ENCODE measurements at places on chromosomes 7 and 10. TPM values are rescaled to one million over a fixed set of nuclear protein-coding genes. Genes with fewer than 3 reads are reported as not detected.
A peak's percentile ranks its signal among the peaks of the same experiment; 100 is the strongest.

DNA sequence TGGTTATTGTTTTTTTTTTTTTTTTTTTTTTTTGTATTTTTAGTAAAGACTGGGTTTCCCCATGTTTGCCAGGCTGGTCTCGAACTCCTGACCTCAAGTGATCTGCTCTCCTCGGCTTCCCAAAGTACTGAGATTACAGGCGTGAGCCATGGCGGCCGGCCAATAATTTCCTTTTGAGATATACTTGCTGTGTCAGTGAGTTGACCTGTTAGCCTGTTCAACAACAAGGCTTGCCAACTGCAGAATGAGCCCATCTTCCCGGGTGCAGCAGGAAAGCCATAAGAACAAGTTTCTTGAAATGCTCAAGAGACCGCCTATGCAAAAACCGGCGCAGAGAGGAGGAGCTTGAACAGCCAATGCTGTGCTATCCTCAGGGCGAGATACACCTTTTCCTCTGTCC, 112.5 kb downstream of the PRPF18 start:
- DNase-seq = no peak

DNA sequence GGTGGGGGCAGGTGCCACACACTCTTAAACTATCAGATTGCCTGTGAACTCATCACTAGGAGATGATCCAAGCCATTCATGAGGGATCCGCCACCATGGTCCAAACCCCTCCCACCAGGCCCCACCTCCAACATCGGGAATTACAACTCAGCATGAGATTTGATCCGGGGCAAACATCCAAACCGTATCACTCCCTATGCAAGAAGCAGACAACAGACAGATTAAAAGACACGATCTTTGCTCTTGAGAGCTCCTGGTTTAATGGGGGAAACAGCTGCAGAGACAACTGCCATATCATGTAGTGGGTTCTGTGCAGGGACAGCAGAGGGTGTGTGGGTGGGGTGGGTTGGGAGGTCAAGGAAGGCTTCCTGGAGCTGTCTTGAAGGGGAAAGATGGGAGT, 123.6 kb downstream of the EMX2 start:
- DNase-seq = peak; percentile 85

DNA sequence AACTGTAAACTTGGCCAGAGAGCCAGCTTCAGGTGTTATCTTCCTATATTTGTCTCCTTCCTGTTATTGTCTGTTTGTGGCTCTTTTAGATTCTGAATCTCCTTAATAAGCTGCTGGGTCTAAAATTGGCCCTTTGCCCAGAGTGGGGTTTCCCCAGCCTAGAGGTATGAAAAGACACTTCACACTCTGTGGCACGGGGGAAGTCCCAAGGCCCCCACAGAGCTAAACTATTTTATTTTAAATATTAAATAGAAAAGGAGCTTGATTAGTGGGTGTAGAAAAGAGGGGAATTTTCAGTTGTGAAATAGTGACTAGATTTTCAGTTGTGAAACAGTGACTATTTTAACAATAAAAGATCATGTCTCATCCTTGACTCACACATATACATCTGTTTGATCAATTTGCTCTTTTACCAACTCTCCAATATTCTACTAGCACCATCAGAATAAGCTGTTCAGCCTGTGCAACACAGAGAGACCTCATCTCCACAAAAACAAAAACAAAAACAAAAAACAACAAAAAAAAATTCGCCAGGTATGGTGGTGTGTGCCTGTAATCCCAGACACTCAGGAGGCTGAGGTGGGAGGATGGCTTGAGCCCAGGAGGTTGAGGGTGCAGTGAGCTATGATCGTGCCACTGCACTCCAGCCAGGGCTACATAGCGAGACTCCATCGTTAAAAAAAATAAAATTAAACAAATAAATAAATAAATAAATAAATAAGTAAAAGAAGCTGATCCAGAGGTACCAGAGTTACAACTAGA, 24.9 kb upstream of the ADO start:
- DNase-seq = peak; percentile 34

DNA sequence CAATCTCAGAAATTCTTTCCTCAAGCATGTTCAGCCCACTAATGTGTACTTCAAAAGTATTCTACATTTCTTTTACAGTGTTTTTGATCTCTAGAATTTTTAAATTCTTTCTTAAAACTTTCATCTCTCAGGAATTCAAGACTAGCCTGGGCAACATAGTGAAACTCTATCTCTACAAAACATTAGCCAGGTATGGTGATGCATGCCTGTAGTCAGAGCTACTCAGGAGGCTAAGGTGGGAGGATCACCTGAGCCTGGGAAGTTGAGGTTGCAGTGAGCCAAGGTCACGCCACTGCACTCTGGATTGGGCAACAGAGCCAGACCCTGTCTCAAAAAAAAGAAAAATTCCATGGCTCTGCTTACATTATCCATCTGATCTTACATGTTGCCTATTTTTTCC, 5.0 kb upstream of the EGFR start:
- DNase-seq = no peak

- DNase-seq = peak; percentile 69
Observed at GRCh38 chr7:30184791-30185487, 50.2 kb downstream of the MTURN start.

GRCh38 chr10:49281461-49281860, 17.5 kb upstream of the C10orf71 start:
- no peak for DNase-seq

- DNase-seq = no peak
Observed at GRCh38 chr10:95451150-95451549, 110.0 kb downstream of the SORBS1 start.

GRCh38 chr7:142440906-142441411, 183.1 kb upstream of the PRSS58 start:
- DNase-seq = no peak

GRCh38 chr7:123622660-123623386, 21.2 kb downstream of the ASB15 start:
- peak; percentile 65 for DNase-seq

Gene FAM171A1
- 19.6 TPM for total RNA-seq

Gene EPHB6
- 2.8 TPM for total RNA-seq

Gene CFAP46
- total RNA-seq = 0.22 TPM

Gene CLCN1
- 1.1 TPM for total RNA-seq
